ENCODE measurements at places on chromosomes 6 and 20. TPM values are rescaled to one million over a fixed set of nuclear protein-coding genes. Genes with fewer than 3 reads are reported as not detected.

The HCRTR2 gene
- total RNA-seq = 0.50 TPM

The PDYN gene
- total RNA-seq = 1.6 TPM

The RAET1E gene
- total RNA-seq = 0.31 TPM

The FAM83C gene
- total RNA-seq = 0.43 TPM

The GPLD1 gene
- 15.6 TPM for total RNA-seq

The SGK2 gene
- 6.2 TPM for total RNA-seq

The ULBP2 gene
- 1.5 TPM for total RNA-seq

DNA sequence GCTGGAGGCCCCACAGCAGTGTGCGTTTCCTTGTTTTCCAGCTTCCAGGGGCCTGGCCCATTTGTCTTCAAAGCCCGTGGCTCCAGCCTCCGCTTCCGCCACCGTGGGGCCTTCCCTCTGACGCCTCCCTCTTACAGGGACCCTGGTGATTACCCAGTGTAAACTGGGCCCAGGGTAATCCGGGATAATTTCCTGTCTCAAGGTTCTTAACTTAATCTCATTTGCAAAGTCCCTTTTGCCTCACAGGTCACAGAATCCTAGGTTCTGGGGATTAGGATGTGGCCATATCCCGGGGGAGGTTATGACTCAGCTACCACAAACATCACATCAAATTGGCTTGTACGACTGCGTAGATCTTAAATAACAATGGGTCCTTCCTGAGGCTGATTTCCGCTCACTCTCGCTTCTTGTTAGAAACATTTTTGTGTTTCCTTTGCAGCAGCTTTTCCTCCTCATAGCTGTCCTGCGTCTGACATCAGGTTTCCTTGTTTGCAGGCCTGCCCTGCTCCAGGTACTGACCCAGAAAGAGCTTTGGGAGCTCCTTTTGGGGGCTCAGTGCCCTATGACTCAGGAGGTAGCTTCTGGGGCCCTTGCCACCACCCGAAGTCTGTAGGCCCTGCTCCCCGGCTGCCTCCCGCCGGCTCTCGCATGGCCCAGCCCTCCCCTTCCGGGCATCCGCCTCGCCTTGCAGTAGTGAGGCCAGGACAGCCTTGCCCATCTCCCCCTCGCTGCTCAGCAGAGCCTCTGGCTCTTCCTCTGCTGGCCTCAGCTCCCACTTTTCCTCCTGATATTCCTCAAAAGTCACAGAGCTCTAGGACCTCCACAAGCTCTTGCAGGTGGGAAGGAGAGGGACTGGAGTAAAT, 100.5 kb downstream of the ERMARD start:
- H3K36me3 ChIP-seq = no peaks in the 10 kb centered on the region
- H3K4me1 ChIP-seq = no peaks in the 10 kb centered on the region
- no peak overlapping the region for H3K4me3 ChIP-seq
- DNase-seq = peak; percentile 9
- no peak overlapping the region for H3K27ac ChIP-seq
- H3K27me3 ChIP-seq = no peaks in the 10 kb centered on the region

DNA sequence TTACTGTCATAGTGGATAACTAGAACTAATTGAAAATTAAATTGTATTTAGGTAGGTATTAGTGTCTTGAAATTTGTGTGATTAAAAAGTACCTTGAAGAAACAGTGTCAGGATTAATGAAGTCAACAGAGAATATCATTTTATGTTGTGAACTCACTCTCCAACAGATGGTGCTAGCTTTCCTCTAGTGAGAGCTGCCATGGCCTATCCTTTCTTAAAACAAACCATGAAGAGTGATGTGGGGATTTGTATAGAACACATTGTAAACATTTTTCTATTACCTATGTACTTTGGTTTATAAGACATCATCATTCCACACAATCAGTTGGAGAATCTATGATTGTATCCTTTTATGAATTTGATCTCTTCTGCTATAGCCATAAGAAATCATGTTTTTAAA, 4.8 kb upstream of the SRSF12 start:
- H3K4me3 ChIP-seq = no peak overlapping the region
- H3K36me3 ChIP-seq = no peaks in the 10 kb centered on the region
- no peak for DNase-seq
- H3K27ac ChIP-seq = no peak overlapping the region
- no peaks in the 10 kb centered on the region for H3K27me3 ChIP-seq
- no peaks in the 10 kb centered on the region for H3K4me1 ChIP-seq

DNA sequence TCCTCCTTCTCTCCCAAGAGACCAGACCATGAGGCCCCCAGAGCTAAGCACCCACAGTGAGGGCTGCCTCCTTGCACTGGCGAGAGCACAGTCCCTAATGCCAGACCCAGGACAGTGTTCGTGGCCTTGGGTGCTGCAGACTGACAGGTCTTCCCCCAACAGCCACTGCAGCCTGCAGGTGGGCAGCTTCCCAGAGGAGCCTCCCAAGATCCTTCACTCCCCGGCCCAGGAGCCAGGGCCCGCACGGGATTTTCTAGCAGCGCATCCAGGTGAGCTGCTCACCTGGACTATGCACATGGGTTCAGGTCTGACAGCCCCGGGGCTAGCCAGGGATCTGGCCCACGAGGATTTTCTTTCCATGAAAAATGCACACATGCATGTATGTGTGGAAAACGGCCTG, 41.7 kb downstream of the SUMO4 start:
- no peaks in the 10 kb centered on the region for H3K4me1 ChIP-seq
- no peaks in the 10 kb centered on the region for H3K36me3 ChIP-seq
- no peak for DNase-seq
- H3K27ac ChIP-seq = no peak overlapping the region

- DNase-seq = no peak
- H3K4me1 ChIP-seq = peaks cover 5% of the 10 kb centered on the region
- H3K36me3 ChIP-seq = no peaks in the 10 kb centered on the region
These were observed 318.9 kb downstream of the SYNE1 start for GRCh38 chr6:152318278-152318677.

DNA sequence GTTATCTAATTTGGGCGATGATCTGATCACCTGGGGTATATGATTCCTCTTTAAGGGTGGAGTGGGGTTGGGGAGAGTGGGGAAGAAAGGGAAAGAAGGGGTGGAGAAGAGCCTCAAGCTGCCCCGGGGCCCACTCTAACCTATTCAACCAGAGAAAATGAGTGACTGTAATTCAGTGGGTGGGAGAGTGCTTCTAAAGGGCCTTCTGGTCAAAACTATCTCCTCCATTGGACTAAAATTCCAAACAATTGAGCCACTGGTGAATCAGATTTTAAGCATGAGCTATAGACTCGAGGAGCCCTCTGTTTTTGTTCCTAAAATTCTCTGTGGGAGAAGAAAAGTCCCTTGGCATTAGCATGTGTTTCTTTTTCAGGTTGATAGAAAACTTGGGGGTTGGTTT, 296.8 kb downstream of the CLIC5 start:
- no peaks in the 10 kb centered on the region for H3K27me3 ChIP-seq
- DNase-seq = no peak
- no peak overlapping the region for H3K4me3 ChIP-seq

- no peaks in the 10 kb centered on the region for H3K36me3 ChIP-seq
- DNase-seq = no peak
- H3K27me3 ChIP-seq = no peaks in the 10 kb centered on the region
- no peak overlapping the region for H3K27ac ChIP-seq
These were observed 998.9 kb upstream of the GJE1 start for GRCh38 chr6:141133836-141134235.

DNA sequence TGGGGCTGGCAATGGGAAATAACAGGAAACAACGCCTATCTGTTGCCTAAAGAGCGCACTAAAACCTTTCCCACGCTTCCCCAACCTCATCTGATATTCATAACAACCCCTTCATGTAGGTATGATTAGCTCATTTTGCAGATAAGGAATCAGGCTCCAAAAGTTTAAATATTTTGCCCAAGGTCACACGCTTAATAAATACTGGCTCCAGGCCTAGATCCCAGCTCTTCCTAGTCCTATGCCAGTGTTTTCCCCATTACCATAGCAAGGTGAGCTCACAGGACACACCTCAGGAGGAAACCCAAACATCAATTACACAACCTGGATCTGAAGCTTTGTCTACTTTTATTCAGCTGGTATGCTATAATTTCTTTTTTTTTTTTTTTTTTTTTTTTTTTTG, 19.6 kb downstream of the MBOAT1 start:
- no peak overlapping the region for H3K27ac ChIP-seq
- no peaks in the 10 kb centered on the region for H3K36me3 ChIP-seq
- no peaks in the 10 kb centered on the region for H3K27me3 ChIP-seq
- H3K4me1 ChIP-seq = no peaks in the 10 kb centered on the region
- H3K4me3 ChIP-seq = no peak overlapping the region

- no peak for DNase-seq
- H3K4me1 ChIP-seq = peaks cover 10% of the 10 kb centered on the region
- H3K27ac ChIP-seq = no peak overlapping the region
- H3K4me3 ChIP-seq = no peak overlapping the region
These were observed 37.9 kb upstream of the CCDC167 start for GRCh38 chr6:37537548-37537947.

GRCh38 chr6:148682990-148683389, 63.8 kb upstream of the UST start:
- no peaks in the 10 kb centered on the region for H3K27me3 ChIP-seq
- DNase-seq = no peak
- H3K36me3 ChIP-seq = no peaks in the 10 kb centered on the region
- H3K4me3 ChIP-seq = no peak overlapping the region
- no peak overlapping the region for H3K27ac ChIP-seq
- H3K4me1 ChIP-seq = no peaks in the 10 kb centered on the region

DNA sequence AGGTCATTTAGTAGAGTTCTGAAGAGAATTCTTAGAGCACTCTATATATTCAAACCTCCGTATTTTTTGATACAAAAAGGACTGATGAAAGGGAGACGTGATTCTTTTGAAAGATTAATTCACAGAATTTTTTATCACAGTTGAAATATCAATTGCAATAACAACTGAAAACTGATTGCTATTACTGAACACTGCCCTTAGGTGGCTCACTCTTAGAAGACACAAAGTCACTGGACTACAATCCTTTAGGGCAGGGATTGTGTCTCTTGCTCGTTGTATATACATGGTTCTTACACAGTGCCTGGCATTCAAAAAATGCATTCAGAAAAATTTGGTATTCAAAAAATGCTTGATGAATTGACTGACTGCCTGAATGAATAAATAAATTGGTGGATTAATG, 17.1 kb upstream of the CALHM6 start:
- H3K4me3 ChIP-seq = no peak overlapping the region
- H3K27me3 ChIP-seq = no peaks in the 10 kb centered on the region
- no peaks in the 10 kb centered on the region for H3K36me3 ChIP-seq
- DNase-seq = no peak

DNA sequence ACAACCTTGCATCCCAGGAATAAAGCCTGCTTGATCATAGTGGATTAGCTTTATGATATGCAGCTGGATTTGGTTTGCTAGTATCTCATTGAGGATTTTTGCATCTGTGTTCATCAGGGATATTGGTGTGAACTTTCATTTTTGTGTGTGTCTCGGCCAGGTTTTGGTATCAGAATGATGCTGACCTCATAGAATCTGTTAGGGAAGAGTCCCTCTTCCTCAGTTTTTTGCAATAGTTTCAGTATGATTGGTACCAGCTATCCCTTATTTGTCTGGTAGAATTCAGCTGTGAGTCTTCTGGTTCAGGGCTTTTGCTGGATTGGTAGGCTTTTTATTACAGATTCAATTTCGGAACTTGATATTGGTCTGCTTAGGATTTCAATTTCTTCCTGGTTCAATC, 132.5 kb downstream of the ZFAND3 start:
- no peaks in the 10 kb centered on the region for H3K36me3 ChIP-seq
- no peak for DNase-seq

DNA sequence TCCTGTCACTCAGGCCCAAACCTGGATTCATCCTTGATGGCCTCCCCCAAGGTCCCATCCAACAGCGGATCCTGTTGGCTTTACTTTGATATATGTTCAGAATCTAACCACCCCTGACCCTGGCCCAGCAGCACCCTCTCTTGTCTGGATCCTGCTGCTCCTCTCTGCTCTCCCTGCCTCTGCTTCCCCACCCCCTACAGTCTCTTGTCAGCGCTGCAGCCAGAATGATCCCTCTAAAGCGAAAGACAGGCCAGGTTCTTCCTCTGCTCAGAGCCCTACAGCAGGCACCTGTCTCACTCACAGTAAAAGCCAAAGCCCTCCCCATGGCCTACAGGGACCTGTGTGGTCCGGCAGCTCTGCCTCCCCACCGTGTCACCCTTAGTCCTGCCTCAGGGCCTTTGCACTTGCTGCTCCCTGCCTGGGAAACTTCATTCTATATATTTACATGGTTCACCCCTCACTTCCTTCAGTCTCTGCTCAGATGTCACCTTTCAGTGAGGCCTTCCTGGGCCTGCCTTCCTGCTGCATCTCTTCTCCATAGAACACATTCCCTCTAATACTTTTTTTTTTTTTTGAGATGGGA, 37.4 kb upstream of the KCNB1 start:
- DNase-seq = no peak
- no peak overlapping the region for H3K4me3 ChIP-seq
- H3K27ac ChIP-seq = no peak overlapping the region
- H3K4me1 ChIP-seq = no peaks in the 10 kb centered on the region
- H3K36me3 ChIP-seq = no peaks in the 10 kb centered on the region

- no peak overlapping the region for H3K4me3 ChIP-seq
- H3K4me1 ChIP-seq = no peaks in the 10 kb centered on the region
- peak; percentile 48 for DNase-seq
- H3K27ac ChIP-seq = no peak overlapping the region
- no peaks in the 10 kb centered on the region for H3K27me3 ChIP-seq
These were observed 69.7 kb downstream of the RFPL4B start for GRCh38 chr6:112416866-112417265.

GRCh38 chr6:100618351-100618671, 153.6 kb upstream of the SIM1 start:
- no peak overlapping the region for H3K4me3 ChIP-seq
- H3K27me3 ChIP-seq = no peaks in the 10 kb centered on the region
- DNase-seq = no peak
- H3K27ac ChIP-seq = no peak overlapping the region

- no peak overlapping the region for H3K4me3 ChIP-seq
- no peaks in the 10 kb centered on the region for H3K36me3 ChIP-seq
- H3K4me1 ChIP-seq = no peaks in the 10 kb centered on the region
- H3K27me3 ChIP-seq = no peaks in the 10 kb centered on the region
- no peak overlapping the region for H3K27ac ChIP-seq
- DNase-seq = no peak
These were observed 71.4 kb upstream of the PBOV1 start for GRCh38 chr6:138289739-138290138.

- H3K27me3 ChIP-seq = no peaks in the 10 kb centered on the region
- no peak for DNase-seq
- no peaks in the 10 kb centered on the region for H3K36me3 ChIP-seq
These were observed 111.5 kb downstream of the ARHGAP18 start for GRCh38 chr6:129598244-129599187.

- no peaks in the 10 kb centered on the region for H3K27me3 ChIP-seq
- no peak overlapping the region for H3K4me3 ChIP-seq
- H3K4me1 ChIP-seq = peaks cover 9% of the 10 kb centered on the region
- no peak for DNase-seq
- H3K27ac ChIP-seq = no peak overlapping the region
- H3K36me3 ChIP-seq = no peaks in the 10 kb centered on the region
These were observed 441.7 kb upstream of the JARID2 start for GRCh38 chr6:14804001-14804784.

GRCh38 chr6:159532155-159532554, 160.9 kb downstream of the SOD2 start:
- no peak overlapping the region for H3K4me3 ChIP-seq
- H3K4me1 ChIP-seq = no peaks in the 10 kb centered on the region
- no peak overlapping the region for H3K27ac ChIP-seq
- H3K36me3 ChIP-seq = no peaks in the 10 kb centered on the region
- no peak for DNase-seq
